ENCODE measurements at places on chromosomes 12 and 14.

DNA sequence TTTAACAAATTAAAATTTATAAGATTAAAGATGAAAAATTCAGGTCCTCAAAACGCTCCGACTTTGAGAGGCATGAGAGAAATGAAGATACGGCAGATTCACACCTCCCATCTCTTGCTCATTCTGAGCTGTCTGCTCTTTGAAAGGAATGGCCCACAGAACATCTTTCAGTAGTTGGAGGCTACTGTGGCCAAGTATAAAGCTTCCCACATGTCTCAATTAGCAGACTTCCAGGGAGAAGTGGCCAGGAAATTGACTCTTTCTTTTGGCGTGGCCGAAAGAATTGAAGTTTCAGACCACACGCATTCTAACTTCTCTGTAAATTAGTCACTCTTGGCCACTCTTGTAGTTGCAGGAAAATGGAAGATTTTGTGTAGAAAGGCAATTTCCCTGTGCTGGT, 129.2 kb downstream of the DIP2B start:
- no peak for DNase-seq

DNA sequence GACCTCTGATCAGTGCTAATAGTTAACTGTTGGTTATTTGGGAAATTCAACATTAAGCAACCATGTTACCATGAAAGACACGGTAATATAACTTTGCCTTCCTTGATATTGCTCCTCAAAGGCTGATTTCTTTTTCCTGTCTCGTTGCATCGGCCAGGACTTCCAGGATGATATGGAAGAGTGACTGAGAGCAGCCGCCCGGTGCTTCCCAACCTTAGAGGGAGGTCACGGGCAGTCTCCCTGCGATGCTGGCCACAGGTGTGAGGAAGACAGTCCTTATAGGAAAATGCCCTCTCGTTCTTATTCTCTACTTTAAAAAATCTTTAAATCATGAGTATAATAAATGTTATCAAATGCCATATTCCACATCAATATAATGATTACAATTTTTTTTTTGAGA, 33.1 kb upstream of the GPR132 start:
- no peak for DNase-seq

GRCh38 chr14:90678846-90679362, 137.3 kb downstream of the TTC7B start:
- DNase-seq, result no peak

DNA sequence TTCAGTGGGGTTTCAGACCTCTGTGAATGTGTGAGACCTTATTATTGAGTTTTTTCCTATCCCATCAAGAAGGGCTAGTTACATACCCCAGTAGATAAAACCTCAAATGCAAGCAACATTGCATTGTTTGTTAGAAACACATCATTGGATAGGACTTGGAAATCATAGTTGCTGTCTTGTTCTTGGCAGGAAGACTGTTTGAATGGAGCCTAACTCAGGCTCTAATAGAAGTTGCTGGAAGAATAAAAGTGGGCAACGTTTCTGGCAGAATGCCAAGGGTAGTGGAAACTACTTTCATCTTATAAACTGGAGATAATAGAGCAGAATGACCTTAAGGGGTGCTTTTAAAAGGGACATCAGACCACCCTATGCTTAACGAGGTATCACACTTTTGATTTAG, 9.9 kb upstream of the PTHLH start:
- no peak for DNase-seq

All from activated CD8-positive, alpha-beta memory T cell treated with anti-CD3 and anti-CD28 coated beads for 48 hours (primary cell).